GDM1 (cell line): ENCODE measurements at places on chromosomes 5 and 9.

- no peak for DNase-seq
Measured at GRCh38 chr5:140882591-140882899, 621 bp downstream of the PCDHA13 start.

GRCh38 chr5:157370967-157371366 lies 89.0 kb upstream of the NIPAL4 start:
- no peak for DNase-seq

GRCh38 chr9:135801070-135801469 lies 99.1 kb downstream of the KCNT1 start:
- DNase-seq: no peak

DNA sequence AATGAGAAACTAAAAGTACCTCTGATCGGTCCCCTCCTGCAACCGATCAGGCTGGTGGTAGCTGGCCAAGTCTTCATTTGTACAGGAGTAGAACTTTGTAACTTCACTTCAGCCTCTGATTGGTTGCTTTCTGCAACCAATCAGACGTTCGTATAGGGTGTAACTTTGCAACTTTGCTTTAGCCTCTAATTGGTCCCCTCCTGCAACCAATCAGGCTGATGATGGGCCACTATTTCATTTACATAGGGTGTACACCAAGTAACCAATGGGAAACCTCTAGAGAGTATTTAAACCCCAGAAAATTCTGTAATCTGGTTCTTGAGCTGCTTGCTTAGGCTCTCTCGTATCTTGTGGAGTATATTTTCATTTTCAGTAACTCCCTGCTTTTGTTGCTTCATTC lies 445.5 kb downstream of the MED10 start:
- no peak for DNase-seq
